ENCODE measurements at places on chromosomes 12 and 14.

- DNase-seq: peak; percentile 80
Observed at GRCh38 chr12:52681526-52682380, 1.5 kb upstream of the KRT1 start.

DNA sequence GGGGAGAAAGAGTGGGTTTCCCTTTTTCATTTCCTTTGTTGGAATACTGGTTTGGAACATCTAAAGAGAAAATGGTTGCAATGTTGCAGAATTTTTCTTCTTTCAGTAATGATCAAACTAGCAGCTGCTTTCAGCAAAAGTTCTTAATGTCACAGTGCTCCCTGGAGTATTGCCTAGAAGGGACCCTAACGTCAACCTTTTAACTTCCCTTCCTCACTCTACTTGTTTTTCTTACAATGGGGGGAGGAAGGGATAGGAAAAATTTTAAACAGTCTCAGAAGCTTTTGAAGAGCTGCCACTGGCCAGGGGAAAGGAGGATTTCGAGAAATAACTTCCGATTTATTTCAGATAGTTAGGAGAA, 521.8 kb downstream of the MED13L start:
- DNase-seq: no peak

DNA sequence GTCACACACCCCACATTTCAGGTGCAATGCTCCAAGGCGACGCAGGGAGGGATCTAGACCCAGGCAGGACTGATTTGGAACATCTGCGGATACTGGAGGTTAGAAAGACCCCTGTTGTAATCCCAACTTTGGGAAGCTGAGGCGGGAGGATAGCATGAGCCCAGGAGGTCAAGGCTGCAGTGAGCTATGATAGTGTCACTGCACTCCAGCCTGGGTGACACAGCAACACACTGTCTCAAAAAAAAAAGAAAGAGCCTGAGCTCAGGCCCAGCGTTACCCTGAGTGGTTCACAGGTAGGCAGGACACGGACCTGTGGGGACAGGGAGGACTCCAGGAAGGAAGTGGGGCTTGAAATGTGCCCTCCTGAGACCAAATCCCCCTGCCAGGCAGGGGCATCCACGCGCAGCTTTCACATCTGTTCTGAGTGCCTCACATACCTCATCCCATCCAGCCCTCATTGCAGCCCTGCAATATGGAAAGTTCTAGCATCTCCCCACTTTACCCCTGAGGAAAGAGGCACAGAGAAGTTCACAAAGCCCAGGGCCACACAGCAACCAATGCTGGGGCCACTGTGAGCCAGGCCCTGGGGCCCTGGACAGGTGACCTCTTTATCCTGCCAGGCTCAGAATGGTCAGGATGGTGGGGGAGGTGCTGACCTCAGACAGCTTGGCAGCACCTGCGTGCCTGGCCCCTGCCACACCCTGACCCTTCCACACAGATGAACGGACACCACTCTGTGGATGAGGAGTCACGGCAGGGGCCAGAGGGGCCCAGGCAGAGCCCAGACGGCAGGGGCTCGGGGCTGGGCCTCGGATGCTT, 34.1 kb downstream of the CCDC85C start:
- DNase-seq: no peak

GRCh38 chr12:54356951-54357356, 7.3 kb downstream of the GPR84 start:
- no peak for DNase-seq

GRCh38 chr12:47520029-47520428, 185.8 kb downstream of the RPAP3 start:
- no peak for DNase-seq

- DNase-seq: no peak
Observed at GRCh38 chr14:97710726-97711125, 913.5 kb downstream of the VRK1 start.

GRCh38 chr12:124675881-124676713, 108.7 kb upstream of the NCOR2 start:
- peak; percentile 58 for DNase-seq

- DNase-seq: no peak
Observed at GRCh38 chr12:27061317-27061716, 21.1 kb downstream of the C12orf71 start.

GRCh38 chr12:19155981-19156734, 26.6 kb downstream of the PLEKHA5 start:
- no peak for DNase-seq

DNA sequence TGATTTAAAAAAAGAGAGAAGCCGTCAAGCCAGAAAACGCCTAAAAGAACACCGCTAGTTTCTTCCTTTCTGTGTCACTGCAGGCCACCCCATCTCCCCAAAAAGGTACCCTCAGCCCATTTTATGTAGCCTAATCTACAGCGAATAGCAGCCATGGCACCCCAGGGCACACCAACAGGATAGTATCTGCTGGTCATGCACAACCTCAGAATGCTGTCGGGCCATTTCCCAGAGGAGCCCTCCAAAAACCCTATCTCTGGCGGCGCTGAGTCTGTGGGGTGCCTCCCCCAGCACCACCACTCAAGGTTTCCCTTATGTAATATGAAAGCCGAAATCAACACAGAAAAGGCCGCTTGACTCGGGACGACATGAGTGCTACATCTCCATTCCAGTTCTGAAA, 98.9 kb downstream of the BCL11B start:
- no peak for DNase-seq

- DNase-seq: peak; percentile 82
Observed at GRCh38 chr12:6540181-6540877, 6.0 kb downstream of the GAPDH start.

GRCh38 chr12:70576341-70577282, 60.6 kb downstream of the PTPRB start:
- peak; percentile 81 for DNase-seq

DNA sequence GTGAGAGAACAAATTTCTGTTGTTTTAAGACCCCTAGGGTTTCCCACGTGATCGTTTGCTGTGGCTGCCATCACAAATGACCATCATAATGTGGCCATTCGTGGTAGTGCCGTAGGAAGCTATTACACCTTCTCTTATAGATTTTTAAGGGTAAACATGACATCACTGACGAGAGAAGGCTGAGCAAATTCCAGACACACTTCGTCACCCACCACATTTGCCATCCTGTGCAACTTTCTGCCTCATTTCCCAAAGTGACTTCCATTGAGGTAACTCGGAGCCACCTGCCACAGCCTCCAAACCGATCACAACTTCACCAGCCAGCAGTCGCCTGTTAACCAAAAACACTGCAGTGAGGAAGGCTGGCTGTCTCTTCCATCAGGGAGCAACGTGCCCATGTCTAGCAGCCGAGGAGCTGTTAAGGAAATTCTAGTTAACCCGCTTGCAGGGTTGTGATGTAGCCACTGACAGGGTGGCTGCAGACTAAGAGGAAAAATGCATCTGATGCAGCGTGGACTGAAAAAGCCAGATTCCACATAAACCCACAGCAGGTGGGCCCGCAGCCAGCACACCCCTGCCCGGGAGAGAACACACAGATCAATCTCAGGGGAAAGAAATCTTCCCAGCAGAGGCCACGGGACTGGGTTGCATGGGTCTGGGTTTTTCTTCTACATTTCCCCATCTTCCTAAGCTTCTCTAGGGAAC, 44.6 kb downstream of the CCDC85C start:
- DNase-seq: no peak

GRCh38 chr12:112463478-112463877, 44.7 kb downstream of the PTPN11 start:
- peak; percentile 59 for DNase-seq

- no peak for DNase-seq
Observed at GRCh38 chr14:65834812-65835211, 422.3 kb downstream of the FUT8 start.

DNA sequence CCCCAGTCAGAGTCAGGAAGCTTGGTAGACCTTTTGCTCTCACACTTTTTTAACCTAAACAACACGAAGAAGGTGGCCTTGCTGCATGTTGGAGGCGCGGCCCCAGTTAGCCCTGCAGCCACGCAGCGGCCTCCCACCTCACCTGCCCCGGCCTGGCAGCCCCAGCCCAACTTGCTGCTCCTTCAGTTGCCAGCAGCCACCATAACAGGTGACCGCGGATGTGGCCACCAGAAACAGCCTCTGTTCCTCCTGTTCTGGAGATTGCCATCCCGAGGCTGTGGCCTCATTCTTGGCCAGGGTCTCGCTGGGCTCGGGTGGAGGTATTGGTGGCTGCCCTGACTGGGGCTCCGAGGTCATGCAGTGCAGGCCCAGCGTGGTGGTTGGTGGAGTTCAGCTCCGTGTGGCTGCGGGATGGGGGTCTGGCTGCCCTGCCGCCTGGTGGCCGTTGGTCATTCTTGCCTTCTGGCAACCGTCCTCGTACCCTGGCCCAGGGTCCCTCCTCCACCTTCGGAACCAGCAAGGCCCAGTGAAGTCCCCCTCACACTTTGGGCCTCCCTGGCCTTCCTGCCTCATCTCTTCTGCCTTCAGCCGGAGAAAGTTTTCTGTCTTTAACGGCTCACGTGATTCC, 20.7 kb upstream of the TEX22 start:
- no peak for DNase-seq

DNA sequence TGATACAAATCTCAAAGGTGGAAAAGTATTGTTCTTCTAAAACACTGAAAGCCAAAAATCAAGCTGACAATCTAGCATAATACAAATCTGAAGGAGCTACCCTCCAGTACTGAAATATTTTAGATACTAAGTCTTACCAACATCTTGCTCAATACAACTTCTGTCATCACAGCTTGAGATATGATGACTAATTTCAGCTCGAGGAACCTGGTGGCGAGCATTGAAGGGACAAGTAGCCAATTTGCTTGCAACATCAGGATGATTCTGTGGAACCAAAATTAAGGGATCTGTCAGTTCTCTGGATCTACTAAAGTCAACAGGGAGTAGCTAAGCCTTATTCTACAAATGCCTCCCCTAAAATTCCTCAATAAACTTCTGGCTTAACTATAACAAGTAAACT, 10.4 kb downstream of the GTSF1 start:
- DNase-seq: peak; percentile 66

DNA sequence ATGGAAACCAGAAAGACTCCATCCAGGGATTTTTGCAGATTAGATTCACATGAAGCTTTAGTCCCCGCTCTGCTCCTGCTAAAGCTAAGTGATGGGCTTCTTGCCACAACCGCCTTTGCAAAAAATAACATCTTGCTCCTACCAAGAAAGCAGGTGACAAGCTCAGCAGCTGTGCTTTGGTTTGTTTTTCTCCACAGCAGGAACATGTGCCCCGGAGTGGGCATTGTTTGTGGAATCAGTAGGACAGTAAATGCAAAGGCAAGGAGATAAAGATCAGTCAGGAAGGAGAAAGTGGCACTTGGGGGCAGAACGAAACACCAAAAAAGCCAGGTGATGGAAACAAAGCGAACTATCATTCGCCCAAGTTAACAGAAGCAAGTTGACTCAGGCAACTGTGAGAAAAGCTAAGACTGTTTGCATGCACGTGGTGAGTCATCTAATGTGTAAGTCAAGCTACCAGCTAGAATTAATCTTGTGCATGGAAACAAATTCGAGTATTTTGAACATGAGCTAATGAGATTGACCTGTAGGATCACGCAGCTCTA, 165.5 kb upstream of the PLXNC1 start:
- DNase-seq: peak; percentile 33

DNA sequence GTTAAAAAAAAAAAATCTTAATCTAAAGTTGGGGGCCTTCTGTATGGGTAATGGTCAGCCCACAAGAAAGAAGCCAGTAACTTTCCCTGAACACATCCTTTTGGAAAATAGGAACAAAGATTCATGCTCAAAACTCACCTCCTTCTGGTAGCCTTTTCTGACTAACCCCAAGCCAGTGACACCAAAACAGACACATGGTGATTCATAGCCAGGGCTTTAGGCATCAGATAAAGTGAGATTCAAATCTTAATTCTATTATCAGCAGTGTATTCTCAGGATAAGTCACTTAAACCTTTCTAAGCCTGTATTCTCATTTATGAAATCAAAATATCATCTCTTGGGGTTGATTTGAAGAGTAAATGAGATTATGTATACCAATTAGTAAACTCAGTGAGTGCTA, 4.9 kb downstream of the ATP5MC2 start:
- no peak for DNase-seq

- DNase-seq: peak; percentile 87
Observed at GRCh38 chr12:14960548-14961465, 594 bp downstream of the ARHGDIB start.

DNA sequence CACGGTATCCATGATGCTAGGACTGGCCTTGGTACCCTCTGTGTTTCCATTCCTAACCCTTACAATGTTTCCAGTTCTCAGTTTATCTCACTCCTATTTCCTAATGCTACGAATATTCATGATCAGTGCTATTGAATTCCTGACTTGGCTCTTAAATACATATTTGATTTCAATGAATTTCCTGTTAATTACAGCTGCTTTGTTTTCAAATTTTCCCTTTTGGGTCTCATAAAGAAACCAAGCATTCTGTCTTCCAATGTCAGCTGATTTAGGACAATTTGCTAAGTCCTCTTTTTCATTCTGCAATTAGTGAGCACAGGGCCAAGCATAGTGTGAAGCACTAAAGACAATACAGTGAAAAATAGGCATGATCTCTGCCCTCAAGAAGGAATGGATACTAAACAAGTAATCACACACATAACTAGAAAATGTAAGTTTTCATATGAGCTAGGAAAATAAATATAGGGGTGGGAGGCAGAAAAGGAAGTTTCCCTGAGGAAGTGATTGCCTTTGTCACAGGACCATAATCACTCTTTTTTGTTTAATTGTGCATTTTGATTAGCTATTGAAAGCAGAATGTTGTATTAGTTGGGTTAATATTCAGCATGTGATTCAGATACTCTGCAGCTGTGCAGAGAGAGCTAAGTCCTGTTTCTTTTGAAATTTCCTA, 88.5 kb downstream of the KCNC2 start:
- DNase-seq: no peak

DNA sequence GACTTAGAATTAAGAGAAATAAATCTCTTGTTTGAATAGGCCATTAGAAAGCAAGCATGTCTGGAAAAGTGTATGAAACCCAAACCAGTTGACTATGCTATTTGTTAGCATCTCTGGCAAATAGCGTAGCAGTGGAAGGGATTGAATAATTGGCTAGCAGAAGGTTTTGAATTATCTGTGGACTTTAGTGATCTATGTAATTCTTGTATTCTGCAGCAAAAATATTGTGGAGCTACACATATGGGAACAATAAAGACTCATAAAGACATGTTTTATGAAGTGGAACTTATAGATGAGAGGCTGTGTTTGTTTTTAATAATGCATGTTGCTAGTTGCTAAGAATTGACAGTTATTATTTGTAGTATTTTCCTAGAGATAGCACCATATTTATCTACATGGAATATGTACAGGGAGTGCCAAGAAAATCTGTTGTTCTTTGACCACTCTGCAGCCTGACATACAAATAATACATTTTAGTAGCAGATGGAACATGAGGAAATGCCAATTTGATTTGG, 4.7 kb downstream of the SRGAP1 start:
- no peak for DNase-seq

GRCh38 chr14:77040059-77040740, 11.7 kb upstream of the IRF2BPL start:
- peak; percentile 100 for DNase-seq

GRCh38 chr12:34298176-34298970, 276.1 kb downstream of the ALG10 start:
- DNase-seq: no peak

GRCh38 chr12:63816031-63816430, 28.5 kb upstream of the SRGAP1 start:
- DNase-seq: no peak

Measured in hematopoietic multipotent progenitor cell treated with erythropoietin and hydrocortisone succinate and interleukin-3 and kit ligand, for 4 days (in vitro differentiated cells).